ENCODE measurements at places on chromosomes 1 and 21.

- DNase-seq = peak; percentile 55
Observed at GRCh38 chr1:79197421-79197820, 190.9 kb upstream of the ADGRL4 start.

DNA sequence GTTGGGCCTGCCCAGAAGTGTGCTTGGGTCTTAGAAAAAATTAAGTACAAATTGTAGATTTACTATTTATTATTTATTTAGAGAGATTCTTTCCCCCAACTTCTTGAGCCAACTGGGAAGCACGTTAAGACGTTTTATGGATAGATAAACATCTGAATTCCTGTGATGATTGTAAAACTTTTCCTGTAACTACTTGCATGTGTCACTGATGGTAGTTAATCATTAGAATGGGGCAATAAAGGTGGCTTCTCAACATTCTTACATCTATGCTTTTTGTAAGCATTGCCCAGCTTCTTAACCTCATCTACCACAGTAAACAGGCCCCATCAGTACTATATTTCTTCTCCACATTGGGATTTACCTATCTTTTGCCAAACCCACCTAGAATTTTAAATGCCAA is 559.8 kb downstream of the LMO4 start:
- peak; percentile 25 for DNase-seq

DNA sequence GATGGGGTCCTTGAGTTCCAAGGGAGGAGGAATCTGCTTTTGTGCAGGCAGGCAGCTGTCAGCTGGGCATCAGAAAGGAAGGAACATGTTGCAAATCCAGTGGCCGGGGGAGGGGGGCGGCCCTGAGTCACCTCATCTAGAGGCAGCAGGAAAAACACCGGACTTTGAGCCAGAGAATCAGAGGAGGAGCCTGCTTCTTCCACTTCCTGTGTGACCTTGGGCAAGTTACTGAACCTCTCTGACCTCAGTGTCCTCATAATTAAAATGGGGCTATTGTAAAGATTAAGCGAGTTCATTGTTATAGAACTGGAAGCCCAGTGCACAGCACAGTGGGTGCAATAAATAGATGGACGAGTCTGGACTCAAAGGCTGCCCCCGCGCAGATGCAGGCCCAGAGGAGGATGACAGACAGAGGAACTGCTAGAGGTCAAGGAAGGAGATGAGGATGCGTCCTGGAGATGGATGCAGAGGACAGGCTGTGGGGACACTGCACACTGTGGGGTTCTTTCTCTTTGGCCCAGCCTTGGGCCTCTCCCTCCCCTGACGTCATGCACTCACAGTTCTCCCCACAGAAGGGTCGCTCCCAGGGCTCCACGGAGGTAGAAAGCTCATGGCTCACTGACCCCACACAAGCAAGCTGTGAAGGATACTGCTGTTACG is 714.3 kb downstream of the MATN1 start:
- DNase-seq = no peak

- no peak for DNase-seq
Observed at GRCh38 chr1:81221564-81221963, 579.2 kb upstream of the ADGRL2 start.

DNA sequence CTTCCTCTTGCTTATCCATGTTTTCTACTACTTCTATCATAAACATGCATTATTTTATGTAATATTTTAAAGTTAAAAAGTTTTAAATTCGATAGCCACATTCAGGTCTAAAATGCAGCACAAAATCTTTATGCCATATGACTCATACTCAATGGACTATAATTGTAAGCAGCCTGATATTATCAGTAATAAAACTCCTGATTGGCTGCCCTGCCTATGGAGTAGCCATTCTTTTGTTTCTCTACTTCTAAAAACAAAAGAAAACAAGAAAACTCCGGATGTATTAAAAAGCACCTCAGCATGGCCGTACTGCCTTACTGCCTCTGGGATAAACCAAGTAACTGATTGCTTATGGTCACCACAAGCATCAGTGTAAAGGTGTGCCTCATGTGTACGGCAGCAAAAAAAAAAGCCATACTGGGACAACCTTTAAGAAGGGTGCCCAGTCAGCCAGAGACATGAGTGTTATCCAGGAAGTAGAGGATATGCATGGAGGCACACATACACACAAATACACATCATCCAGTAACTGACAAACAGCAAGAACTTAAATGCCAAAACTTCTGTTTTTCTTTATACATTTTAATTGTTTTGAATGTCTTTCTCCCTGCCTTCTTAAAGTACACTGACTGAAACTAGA is 9.2 kb downstream of the SLC35D1 start:
- no peak for DNase-seq

GRCh38 chr1:196732526-196732925 is 42.1 kb upstream of the CFHR3 start:
- peak; percentile 38 for DNase-seq

DNA sequence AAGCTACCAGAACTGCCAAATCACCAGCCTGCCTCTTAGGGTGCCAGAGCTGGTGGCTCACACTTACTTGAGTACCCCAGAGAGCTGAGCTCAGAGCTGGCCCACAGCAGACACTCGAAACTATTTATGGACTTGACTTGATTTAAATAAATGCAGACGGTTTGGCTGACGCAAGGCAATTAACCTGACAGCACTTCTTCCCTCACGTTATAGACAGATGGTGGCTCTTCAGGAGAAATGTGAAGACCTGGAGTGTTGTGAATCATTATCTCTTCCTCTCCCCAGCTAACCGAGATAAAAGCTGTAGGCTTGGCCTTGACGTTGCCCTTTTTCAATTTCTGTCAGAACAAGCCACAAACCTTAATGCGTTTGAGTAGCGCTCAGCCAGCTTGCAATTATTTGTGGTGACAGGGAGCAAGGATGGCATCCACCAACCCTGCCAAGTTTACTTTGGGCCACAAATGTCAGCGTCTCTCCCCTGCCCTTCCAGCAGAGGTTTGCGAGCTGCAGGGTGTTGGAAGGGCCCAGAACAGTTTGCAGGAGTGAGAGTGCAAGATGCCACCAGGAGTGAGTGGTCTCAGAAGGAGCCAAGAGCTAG is 34.0 kb upstream of the BCAR3 start:
- no peak for DNase-seq

DNA sequence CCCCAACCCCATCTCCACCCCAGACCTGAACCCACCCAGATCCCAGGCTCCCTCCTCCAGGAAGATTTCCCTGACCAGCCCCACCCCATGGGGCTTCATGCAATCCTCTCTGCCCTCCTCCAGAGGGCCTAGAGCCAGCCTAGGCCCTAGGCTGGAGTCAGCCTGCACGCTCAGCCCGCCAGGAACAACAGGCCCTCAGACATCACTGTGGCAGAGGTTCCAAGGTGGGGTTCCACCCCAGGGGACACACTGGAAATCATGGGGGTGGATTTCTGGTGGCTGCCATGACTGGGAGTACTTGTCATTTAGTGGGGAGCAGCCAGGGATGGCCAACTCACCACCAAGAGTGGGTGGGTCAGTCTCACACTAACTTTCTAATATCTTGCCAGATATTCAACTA is 122.0 kb downstream of the GLIS1 start:
- no peak for DNase-seq

DNA sequence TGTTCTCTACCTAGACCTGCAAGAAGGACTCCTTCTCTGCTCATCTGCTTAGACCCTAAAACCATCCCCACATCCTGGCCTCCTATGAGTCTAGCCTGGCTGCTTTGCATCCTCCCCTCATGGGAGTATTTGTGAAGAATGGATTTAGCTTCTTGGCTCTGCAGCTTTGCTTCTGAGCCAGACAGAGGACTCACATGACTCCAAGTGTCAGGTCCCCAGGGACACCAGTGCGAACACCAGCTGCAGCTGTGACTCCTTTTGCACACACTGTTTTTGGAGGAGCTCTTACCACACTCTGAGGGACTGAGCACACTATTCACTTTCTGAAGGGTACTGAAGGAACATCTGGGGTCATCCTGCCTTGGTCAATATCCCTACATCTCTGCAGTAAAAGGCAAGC is 131.8 kb upstream of the SGIP1 start:
- DNase-seq = no peak

DNA sequence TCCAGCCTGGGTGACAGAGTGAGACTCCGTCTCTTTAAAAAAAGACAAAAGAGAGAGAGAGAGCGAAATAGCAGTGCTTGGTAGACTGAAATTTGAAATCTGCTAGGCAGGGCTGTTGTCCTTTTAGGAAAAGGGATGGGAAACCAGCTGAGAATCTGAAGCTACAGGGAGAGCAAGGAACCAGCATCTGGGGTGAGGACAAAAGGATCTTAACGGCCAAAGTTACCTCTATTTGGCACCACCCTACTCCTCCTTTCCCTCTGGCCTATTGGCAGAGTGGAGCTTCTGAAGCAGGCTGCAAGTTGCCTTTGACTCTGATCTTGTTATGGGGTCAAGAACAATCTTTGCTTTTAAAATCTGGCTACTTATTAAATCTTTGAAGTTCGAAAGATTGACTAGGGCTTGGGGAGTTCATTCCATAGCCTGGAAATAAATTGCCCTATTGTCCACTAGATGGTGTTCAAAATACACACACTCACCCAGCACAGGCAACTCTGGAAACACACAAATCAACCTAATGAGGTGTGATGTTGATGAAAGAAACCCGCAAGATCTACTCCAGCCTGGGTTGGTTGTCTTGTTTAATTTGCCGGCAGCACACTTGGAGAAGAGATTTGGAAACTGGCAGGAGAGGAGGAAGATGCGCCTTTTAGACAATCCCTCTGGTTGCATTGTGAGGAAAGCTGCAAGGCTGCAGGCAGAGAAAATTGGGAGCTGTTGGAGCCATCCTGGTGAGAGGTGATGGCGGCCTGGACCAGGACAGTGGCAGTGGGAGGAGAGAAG is 16.5 kb upstream of the PARP1 start:
- no peak for DNase-seq

DNA sequence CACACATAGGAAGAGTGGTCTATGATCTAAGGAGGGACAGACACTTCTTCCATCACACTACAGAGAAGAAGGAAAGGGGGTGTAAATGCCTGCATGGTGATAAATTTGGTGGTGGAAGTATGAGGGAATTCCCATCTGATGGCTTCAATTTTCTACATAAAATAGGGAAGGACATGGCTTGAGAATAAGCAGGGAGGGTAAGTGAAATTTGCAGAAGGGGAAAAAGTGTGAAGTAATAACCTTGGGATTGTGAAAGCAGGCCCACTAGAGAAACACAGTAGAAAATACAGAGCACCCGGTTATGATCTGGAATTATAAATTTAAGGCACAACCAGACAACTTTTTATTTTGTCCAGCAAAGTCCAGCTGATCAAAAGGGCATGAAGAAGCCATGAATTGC is 22.7 kb upstream of the HIVEP3 start:
- DNase-seq = no peak

- DNase-seq = no peak
Observed at GRCh38 chr1:244237445-244237844, 186.4 kb downstream of the ZBTB18 start.

DNA sequence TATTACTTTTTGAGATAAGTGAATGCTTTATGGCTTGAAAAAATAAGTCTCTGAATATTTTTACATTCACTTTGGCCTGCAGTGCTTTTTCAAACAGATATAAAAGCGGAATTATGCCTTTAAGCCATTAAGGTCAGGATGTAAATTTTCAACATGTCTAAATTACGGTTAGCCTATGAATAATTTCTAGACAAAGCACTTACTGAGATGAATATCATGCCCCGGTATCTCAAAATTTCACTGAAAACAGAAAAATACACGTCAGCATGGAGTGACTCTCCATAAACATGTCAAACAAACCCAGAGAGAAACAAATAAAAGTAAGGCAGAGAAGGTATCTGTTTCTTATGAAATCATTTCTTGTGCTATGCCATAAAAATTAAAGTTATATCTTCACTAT is 853.9 kb downstream of the KCNT2 start:
- peak; percentile 27 for DNase-seq

DNA sequence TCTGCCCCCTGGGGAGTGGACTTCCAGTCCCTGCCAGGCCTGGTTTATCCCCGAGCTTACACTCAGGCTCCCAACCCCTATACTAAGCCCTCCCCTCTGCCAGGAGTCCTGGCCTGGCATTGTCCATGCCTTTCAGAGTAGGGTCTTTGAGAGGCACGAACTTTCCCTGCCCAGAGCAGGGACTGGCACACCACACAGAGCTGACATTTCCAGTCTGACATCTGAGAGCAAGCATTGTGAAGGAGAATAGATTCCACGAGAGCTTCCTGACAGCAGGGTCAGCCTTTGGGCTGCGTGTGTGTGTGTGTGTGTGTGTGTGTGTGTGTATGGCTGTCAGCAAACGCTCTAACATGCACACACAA is 59.5 kb upstream of the LAPTM5 start:
- DNase-seq = no peak

DNA sequence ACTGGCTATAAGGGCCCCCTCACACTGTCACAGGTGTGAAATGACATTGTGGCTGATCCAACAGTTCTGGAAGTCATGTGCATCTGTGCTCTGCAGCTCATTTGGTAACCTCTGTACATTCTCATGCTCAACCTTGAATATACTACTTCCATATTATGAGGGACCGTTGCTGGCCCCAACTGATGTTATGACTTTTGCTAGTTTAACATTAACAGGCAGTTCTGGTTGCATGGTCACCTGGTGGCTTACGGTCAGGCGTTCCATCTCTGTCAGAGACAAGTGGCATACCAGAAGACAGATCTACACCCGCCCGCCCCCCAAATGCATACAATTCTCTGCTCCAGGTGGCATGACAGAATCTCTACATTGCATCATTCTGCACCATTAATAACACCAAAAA is 6.0 kb upstream of the DIP2A start:
- DNase-seq = no peak

- DNase-seq = no peak
Observed at GRCh38 chr1:27037518-27037917, 24.9 kb upstream of the TENT5B start.

- no peak for DNase-seq
Observed at GRCh38 chr1:161261261-161262235, 3.0 kb downstream of the PCP4L1 start.

- no peak for DNase-seq
Observed at GRCh38 chr1:155794605-155795245, 62.3 kb downstream of the GON4L start.

DNA sequence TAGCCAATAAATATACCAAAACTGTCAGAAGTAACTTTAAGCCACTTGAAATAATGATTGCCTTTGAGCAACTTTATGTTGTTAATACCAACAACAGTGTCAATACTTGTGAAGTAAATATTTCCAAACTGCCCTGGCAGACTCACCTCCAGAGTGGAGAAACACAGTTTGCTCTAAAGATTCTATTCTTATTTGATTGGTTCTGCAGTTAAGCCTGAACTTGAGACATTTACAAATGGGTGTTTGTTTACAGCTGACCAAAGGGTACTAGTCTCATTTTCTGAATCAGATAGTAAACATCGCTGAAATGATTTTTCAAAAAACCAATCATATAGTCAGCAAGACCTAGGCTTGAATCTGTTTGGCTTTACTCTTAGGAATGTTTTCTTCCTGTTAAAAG is 1.3 kb upstream of the MYOC start:
- no peak for DNase-seq

GRCh38 chr1:59128239-59128736 is 168.6 kb upstream of the FGGY start:
- no peak for DNase-seq

- no peak for DNase-seq
Observed at GRCh38 chr1:3899754-3900149, 320 bp downstream of the C1orf174 start.
